ENCODE measurements at places on chromosomes 7 and 10.

DNA sequence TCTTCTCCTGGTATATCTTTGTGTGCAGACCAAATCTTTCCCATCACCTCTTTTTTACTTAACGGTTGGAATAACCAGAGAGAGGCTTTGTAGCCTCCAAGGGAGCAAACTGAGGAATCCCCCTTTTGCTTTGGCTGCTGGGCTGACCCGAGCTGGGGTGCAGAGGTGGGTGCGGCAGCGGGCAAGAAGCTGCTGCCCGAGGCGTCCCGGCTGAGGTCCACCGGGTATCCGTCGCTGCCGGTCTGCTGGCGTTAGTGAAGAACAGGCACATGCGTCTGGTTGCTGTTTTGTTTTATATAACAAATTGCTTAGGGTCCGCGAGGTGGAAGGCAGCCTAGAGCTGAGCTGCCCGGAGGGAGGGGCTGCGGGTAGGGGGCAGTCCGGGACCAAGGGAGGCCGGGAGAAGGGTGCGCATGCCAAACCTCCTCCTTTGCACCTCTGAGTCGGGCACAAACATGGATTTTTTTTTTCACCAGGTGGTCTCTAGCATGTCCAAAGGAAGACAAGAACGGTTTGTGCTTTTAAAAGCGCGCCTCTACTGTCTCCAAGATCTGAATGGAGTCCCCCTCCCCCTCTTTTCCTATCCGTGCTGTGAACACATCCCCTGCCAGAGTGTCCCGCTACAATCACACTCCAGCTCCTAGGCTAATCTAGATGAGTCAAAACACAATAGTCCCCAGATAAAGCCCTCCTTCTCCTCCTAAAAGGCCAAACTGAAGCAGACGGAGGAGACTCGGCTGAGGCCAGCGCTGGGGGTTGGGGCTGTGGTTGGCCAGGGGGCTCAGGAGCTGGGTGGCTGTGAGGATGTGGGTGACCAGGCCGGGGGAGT is 6.8 kb upstream of the GATA3 start:
- no peak for DNase-seq

DNA sequence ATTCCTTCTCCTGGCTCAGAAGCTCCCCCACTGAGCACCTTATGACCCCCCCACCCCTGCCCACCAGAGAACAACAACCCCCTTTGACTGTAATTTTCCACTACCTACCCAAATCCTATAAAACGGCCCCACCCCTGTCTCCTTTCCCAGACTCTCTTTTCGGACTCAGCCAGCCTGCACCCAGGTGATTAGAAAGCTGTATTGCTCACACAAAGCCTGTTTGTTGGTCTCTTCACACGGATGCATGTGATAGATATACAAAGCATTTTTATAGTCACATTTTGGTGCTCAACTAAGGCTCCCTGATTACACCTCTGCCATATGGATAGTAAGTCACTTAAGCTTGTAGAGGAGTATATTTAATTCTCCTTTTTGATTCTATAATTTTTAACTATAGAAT is 985.8 kb downstream of the REEP3 start:
- DNase-seq, result no peak

- peak; percentile 88 for DNase-seq
Observed at GRCh38 chr10:125153703-125154490, 6.5 kb downstream of the CTBP2 start.

- DNase-seq, result no peak
Observed at GRCh38 chr7:136214356-136214755, 237.2 kb upstream of the MTPN start.

DNA sequence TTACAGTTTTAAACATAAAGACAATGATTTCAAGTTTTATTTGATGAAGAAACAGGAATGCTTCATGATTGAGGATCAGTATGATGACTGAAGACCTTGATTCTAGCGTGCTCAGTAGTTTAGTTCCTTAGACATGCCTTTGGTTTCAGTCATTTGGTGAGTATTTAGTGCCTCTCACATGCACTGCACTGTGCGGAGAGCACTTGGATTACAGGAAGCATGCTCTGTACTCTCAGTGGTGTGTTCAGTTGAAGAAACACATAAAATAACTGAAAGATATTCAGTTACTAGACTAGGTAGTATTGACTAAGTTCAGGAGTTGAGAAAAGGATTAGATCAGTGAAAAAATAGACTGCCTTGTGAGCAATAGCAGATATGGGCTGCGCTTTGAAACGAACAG is 25.5 kb downstream of the RBM17 start:
- DNase-seq, result peak; percentile 57

- no peak for DNase-seq
Observed at GRCh38 chr7:7583731-7584130, 17.0 kb downstream of the MIOS start.

DNA sequence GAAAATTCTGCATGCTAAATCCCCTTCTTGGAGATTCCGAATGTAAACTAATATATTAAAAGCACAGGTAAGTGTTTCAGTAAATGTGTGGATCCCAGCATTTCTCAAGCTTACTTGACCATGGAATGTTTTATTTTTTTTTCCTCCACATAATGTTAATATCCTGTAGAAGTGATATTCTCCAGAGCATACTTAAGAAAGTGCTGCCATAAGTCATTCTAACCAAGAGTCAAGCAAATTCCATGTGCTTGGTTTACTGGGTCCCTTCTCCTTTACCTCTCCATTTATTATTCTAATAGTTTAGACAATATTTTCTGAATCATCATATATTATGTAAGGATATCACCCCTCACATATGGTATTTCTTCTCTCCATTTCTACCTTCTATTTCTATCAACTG is 266.9 kb upstream of the HPS1 start:
- DNase-seq, result no peak

DNA sequence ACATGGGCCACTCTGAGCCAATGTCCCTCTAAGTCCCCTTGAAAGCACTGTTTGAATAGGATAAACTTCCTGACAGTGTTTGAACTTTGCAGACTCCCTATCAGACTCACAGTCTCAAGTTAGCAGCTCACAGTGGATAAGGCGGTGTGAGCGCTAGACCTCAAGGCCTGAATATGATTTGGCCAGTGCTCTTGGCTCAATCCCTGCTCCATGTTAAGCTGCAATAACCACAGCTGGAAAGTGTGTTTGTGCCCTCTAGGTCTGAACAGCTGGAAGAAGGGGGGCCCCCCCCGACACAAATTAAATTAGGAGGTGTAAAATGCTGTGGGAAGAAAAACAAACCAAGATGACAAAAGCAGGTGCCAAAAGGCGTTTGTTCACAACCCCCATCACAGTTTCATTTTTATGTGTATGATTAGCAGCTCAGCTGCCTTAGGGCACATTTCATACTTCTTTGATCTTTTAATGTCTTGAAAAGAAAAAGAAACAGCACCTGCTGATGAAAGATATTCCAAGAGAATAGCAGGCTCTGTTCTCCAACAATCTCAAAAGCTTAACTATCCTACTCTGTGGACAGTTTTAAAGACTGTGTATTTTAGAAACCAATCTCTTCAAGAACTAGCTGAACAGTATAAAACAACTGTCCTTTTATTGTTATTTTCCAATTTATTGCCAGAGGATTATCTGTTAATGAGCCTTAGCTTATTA is 167.6 kb downstream of the SNX13 start:
- no peak for DNase-seq

DNA sequence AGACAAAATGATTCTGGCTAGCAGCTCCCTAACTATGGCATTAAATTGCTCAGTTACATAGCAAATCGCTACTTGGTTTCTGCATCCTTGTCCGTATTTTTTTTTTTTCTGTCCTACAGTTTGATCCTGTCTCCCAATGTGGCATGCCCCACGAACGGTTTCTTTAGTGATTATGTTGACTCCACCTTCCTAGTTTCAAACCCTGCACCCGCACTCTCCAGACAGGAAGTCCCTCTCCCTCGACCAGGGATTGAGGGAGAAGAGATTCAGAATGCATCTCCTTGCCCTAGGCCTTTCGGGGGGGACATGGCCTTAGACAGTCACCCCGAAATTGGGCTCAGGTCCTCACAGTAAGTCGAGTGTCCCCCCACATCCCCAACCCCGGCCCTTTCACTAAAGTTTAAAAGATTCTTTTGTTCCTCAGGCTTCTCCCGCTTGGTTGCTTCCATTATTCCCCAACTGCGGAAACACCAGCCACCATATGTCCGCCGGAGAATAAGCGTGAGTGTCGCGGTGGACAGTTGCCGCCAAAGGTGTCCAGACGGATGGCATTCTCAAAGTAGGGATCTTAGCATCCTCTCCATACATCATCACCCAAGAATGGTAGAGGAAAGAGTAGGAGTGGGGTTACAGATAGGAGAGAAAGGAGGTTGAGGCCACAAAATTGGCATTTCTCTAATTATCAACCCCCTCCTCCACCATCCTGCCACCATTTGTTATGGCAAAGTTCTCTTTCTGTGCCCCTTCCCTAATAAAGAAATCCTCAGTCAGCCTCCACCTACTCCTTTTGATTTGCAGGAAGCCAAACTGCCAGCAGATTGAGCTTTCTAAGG is 7.3 kb downstream of the EVX1 start:
- no peak for DNase-seq

DNA sequence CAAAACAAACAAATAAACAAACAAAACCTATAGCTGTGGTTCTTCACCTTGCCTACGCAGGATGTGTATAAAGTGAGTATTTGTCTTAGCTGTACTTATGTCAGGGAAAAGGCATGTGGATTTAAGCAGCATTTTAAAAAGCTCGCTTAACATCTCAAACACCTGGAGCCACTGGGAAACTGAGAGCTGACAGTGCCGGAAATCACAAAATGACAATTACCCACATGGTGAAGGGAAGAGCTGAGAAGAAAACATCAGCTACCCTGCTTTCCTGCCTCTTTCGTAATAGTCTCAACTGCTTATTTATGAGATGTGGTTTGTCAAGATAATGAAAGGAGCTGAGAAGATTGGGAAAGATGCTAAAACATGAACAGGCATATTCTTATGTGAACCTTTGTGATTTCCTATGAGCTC is 31.1 kb upstream of the MSMB start:
- peak; percentile 42 for DNase-seq

- no peak for DNase-seq
Observed at GRCh38 chr7:47228386-47229014, 353.4 kb downstream of the TNS3 start.

Measured in EH (cell line).